Caudate nucleus (tissue), 63 donors: ENCODE measurements at places on chromosomes 4 and X.

- DNase-seq: no peak
These were observed 57.5 kb downstream of the MAML3 start for GRCh38 chr4:140096483-140096861.

DNA sequence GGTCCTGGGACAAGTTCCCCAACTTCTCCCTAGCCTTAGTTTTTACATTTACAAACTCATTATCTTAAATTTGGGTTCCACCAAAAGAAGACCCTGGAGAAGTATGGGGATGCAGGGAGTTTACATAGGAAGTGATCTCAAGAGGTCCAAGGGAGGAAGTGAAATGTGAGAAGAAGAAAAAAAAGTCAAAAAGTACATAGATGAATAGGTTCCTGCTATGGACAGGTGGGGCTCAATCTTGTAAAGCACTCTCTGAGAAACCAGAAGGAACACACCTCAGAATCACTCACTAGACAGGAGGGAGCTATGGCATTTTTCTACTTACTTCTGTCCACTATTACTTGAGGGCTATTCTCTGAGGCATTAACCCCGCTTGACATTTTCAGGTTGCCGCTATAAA lies 56.6 kb downstream of the ARHGAP6 start:
- no peak for DNase-seq

DNA sequence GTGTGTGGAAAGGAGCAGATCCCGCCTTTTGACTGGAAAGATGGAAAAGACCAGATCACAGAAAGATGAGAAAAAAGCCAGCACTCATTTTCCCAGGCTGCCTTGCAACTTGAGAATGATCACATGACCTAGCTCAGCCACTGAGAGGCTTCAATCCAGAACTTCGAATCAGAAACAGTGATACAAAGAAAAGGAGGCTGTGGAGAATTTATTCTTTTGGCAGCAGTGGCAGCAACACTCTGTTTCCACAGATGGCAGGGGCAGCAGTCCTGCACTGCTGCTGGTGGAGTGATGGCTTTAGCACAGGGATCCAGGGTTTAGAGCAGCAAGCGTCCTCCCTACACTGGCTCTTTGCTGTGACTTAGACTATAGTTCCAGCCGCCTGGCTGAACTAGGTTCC lies 77.8 kb upstream of the SH3RF1 start:
- no peak for DNase-seq

DNA sequence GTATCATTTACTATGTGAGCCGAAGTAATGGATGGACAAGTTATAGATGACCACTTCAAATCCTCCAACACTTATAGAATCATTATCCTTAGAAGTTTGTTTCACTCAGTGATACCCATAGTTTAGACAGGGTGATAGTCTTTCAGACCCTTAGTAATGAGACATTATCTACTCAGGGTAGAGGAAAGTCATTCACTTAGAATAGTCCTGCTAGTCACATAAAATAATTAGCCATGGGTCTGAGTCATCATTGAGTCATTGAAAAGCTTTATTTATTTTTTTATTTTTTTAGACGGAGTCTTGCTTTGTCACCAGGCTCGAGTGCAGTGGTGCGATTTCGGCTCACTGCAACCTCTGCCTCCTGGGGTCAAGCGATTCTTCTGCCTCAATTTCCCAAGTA lies 321.7 kb upstream of the FSTL5 start:
- DNase-seq: no peak

DNA sequence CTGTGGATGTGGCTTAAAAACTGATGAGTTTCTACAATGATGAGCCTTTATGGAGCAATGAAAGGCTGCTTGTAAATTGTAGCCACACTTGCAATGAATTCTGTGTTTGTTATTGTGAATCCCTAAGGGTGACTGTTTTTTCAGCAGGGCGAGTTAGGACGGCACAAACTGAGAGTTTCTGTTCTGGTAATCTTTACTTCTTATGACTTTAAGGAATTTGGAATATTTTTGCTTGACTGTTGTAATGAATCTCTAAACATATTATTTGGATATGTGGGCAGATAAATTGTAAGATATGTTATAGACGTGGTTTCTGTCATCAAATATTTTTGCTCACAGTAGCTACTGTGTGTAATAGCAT lies 22.2 kb downstream of the RBPJ start:
- DNase-seq: no peak

DNA sequence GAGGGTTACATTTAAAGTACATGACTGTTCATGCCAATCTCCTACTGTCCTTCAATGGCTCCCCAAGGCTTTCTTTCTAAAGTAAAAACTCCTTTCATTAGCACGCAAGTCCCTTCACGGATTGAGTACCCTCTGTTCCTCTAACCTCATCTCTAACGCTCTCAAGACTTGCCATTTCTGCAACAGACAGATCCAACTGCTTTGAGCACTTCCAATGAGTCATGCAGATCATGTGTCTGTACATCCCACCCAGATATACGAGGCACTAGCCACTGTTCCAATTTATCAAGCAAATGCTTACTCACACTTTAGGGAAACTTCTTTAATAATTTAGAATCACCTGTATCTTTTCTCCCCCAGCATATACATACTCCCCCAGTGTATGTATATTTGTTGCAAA lies 332.5 kb upstream of the ZFP42 start:
- DNase-seq: no peak

DNA sequence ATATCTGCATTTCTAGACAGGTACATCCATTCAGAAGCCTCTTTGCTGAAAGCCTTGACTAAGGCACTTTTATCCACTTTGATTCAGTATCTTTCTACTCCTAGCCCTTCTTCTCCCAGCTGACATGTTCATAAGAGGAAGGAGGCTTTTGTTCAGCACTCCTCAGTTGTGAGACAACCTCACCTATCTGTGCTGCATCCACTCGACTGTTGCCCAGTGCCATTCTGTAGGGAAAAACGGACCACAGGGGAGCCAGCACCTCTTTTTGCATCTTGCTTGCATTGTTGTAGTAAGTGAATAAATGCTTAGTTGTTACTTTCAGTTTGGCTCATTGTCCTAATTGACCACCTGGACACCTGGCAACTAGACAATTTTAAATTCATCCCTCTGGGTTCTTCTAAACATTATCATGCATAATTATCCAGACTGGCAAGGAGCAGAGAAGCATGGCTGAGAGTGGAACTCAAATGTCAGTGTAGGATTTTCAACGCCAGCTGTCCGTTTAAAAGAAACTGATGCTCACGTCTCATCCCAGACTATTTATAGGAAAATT lies 83.8 kb upstream of the BOD1L1 start:
- DNase-seq: no peak

- no peak for DNase-seq
These were observed 199.0 kb upstream of the NUDT6 start for GRCh38 chr4:123121241-123121907.

DNA sequence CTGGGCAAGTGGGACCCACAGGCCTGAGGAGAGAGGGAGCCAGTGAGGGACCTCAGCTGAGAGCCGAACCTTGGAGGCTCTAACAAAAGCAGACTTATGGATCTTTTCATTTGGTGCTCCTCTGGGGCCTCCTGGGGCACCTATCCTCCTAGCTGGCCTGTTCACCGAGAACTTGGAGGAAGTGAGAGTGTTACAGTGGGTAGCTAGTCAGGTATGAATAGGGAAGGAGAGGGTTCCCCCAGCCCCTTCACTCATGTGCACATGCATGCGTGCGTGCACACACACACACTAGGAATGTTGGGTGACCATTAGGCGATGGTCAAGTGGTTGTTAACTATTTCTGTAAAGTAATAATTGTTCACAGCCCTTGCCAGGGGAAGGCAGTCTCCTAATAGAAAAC lies 18.6 kb upstream of the TMEM185A start:
- no peak for DNase-seq

GRCh38 chr4:119832776-119833175 lies 204.2 kb upstream of the PDE5A start:
- DNase-seq: no peak

DNA sequence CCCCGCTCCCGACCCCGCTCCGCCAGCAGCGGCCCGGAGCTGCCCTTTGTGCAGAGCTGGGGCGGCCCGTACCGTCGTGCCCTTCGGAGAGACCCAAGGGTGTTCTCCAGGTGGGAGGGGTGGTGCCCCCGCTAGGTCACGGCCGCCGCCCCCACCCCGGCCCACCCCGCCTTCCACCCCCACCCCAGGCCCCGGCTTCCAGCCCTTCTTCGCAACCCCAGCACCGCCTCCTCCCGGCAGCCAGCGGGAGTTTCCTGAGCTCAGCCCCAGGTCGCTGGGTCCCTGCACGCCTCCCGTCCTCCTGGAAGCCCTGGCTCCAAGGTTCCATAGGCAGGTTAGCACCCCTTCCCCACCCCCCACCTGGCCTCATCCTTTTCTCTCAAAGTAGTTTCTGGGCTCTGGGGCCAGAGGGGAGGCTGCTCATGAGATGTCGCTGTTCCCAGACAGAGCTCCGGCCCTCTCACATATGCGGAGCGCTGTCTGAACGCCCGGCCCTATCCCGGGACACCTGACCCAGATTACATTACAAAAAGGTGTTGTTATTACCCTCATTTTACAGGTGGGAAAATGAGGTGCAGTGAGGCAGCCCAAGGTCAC lies 25.2 kb upstream of the FGFR3 start:
- DNase-seq: no peak
